ENCODE measurements at places on chromosomes 6 and 20. TPM values are rescaled to one million over a fixed set of nuclear protein-coding genes. Genes with fewer than 3 reads are reported as not detected.

Gene MAFB
- 1.6 TPM for total RNA-seq

Gene RTEL1
- total RNA-seq, result 48.4 TPM

Gene FKBP1C
- total RNA-seq, result 1.5 TPM

Gene MYB
- 6.8 TPM for total RNA-seq

Gene BTN1A1
- not detected for total RNA-seq

Gene TSPO2
- not detected for total RNA-seq

DNA sequence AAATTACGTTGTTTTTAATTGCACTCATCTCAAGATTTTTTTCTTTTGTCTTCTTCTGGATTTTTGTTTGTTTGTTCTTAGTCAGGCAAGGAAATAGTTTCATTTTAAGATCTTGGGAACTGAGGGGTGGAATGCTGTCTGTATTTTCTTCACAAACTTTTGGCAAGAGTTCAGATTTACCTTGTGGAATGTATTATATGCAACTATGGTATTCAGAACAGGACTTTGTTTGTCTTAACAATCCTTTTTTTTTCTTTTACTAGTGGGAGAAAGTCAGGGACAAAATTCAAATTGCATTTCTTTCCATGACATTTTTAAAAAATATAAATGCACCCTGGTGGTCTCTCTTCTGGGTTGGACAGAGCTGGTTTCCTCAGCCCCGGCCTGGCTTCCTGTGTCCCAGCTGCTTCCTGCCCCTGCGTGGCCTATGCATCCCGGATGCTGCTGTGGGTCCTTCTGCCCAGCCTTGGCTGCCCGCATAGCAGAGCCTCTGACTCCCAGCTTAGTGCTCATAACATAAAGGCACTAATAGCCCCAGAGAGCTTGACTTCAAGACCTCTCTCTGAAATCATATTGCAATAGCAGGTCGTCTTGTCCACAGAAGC lies 520.7 kb downstream of the QKI start:
- DNase-seq, result no peak

GRCh38 chr6:83215131-83216047 lies 22.2 kb downstream of the RWDD2A start:
- peak; percentile 48 for DNase-seq

DNA sequence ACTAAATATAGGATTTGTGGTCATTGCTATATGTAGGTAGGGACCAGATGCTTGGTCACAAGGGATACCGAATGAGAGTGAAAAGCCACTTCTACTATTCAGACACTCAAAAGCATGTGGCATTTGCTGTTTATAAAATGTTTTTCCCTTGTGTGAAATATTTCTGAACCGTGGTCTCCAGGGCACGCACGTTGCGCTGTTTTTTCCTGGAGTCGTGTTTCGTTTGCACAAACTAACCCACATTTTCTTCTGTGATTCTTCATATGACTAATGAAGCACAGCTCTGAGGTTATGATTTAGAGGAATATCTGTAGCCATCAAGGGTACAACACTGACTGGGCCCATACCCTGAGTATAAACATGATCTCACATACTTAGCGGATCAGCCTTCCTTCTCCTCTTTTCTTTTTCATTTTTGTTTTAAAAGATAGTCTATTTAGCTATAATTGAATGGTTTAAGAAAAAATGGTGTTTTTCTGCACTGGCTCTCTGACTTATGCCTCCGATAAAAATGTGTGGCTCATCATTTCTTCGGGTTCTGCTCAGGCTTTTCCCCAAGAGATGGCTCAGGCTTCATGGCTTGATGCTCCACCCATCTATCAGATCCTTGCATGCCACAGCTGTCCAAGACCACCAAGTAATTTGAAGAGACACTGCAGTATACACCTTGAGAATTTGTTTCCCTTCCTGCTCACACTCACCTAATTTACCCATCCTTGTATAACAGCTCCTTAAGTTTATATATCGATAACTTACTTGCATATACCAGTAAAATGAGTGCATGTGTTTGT lies 59.9 kb upstream of the HBS1L start:
- no peak for DNase-seq

DNA sequence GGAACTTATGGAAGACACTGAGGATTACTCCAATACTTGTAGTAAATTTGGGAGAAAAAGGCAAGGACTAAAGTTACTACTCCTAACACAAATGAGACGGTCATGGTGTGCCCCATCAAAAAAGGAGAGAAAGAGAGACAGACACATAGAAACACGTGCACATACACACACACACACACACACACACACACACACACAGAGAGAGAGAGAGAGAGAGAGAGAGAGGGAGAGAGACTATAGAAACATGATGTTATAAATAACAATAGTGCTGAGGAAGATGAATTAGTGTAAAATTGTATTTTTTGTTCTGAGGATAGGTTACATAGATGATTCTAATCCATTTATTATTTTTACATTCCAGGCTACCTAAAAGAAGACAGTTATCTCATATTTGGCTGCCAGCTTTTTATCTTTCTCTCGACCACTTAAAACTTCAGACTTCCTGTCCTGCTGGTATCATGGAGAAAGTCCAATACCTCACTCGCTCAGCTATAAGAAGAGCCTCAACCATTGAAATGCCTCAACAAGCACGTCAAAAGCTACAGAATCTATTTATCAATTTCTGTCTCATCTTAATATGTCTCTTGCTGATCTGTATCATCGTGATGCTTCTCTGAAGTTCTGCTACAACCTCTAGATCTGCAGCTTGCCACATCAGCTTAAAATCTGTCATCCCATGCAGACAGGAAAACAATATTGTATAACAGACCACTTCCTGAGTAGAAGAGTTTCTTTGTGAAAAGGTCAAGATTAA lies 10.5 kb downstream of the PLN start:
- no peak for DNase-seq

DNA sequence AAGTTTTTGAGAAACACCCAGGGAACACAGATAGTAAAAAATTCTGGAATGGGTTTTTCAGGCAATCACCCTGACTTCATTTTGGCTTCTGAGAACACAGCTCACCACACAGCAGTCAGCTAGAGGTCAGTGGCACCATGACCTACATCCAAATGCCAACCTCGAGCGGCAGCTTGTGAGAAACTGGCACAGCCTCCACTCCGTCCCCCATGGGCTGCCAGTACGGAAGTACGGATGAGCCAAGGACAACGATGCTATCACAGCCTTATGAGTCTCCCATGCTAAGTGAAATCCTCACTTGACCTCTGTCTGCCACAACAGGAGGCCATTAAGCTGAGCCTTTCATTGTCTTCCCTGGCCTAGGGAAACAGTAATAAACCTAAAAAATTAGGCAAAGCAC lies 32.0 kb downstream of the KIF16B start:
- no peak for DNase-seq

GRCh38 chr6:129818251-129818650 lies 42.9 kb downstream of the TMEM244 start:
- no peak for DNase-seq

- peak; percentile 38 for DNase-seq
Observed at GRCh38 chr6:142301651-142302391, at the start of gene ADGRG6. Gene ADGRG6 (plus strand): TSS chr6:142302007. CDS start chr6:142302330, 323 bp downstream.

- no peak for DNase-seq
Observed at GRCh38 chr6:4692664-4693063, 83.5 kb upstream of the CDYL start.

- DNase-seq, result no peak
Observed at GRCh38 chr6:158038291-158039177, 56.9 kb downstream of the SYNJ2 start.

DNA sequence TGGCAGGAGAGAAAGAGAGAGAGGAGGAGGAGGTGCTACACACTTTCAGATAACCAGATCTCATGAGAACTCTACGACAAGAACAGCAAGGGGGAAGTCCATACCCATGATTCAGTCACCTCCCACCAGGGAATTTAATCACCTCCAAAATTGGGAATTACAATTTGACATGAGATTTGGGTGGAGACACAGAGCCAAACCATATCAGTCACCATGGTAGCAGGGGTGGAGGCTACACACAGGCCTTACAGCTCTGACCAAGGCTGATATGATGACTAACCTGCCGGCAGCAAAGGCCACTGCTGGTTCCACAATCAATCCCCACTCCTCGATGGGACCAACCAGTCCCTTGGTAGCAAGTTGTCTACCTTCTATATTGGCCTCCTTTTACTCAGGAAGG lies 13.6 kb upstream of the RBM24 start:
- no peak for DNase-seq

DNA sequence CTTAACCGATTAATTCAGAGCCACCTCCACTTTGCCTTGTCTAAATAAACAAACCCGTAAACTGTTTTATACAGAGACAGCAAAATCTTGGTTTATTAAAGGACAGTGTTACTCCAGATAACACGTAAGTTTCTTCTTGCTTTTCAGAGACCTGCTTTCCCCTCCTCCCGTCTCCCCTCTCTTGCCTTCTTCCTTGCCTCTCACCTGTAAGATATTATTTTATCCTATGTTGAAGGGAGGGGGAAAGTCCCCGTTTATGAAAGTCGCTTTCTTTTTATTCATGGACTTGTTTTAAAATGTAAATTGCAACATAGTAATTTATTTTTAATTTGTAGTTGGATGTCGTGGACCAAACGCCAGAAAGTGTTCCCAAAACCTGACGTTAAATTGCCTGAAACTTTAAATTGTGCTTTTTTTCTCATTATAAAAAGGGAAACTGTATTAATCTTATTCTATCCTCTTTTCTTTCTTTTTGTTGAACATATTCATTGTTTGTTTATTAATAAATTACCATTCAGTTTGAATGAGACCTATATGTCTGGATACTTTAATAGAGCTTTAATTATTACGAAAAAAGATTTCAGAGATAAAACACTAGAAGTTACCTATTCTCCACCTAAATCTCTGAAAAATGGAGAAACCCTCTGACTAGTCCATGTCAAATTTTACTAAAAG lies 2.7 kb downstream of the FOXC1 start:
- DNase-seq, result no peak

DNA sequence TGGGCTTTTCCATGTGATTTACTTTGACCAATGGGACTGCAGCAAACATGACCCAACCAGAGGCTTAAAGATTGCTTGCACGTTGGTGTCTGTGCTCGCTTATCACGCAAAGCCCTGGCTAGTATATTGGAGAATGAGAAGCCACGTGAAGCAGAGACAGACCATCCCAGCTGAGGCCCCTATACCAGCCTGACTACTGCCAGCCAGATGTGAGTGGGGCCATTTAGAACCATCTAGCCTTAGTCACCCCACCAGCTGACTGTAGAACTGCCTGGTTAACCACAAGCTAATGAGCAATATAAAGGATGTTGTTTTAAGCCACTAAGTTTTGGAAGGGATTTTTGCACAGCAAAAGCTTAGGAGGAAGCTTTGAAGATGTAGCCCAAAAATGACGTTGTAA lies 74.5 kb downstream of the MACROD2 start:
- DNase-seq, result no peak

DNA sequence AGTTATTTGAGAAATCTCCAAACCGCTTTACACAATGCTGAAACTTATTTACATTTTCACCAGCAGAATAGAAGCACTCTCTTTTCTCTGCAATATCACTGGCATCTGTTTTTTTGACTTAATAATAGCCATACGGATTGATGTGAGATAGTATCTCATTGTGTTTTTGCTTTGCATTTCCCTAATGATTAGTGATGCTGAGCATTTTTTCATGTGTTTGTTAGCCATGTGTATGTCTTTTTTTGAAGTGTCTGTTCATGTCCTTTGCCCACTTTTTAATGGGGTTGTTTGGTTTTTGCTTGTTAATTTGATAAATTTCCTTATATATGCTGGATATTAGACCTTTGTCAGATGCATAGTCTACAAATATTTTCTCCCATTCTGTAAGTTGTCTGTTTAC lies 73.6 kb downstream of the FBXO5 start:
- no peak for DNase-seq
